Activated CD8-positive, alpha-beta memory T cell treated with anti-CD3 and anti-CD28 coated beads, Interleukin-2, amount 50 U/mL, for 48 hours (primary cell): ENCODE measurements at places on chromosomes 6 and 20.

- peak; percentile 84 for DNase-seq
These were observed 58.6 kb upstream of the SNX9 start for GRCh38 chr6:157764178-157765068.

- DNase-seq, result no peak
These were observed 24.6 kb downstream of the FOXA2 start for GRCh38 chr20:22559711-22560318.

DNA sequence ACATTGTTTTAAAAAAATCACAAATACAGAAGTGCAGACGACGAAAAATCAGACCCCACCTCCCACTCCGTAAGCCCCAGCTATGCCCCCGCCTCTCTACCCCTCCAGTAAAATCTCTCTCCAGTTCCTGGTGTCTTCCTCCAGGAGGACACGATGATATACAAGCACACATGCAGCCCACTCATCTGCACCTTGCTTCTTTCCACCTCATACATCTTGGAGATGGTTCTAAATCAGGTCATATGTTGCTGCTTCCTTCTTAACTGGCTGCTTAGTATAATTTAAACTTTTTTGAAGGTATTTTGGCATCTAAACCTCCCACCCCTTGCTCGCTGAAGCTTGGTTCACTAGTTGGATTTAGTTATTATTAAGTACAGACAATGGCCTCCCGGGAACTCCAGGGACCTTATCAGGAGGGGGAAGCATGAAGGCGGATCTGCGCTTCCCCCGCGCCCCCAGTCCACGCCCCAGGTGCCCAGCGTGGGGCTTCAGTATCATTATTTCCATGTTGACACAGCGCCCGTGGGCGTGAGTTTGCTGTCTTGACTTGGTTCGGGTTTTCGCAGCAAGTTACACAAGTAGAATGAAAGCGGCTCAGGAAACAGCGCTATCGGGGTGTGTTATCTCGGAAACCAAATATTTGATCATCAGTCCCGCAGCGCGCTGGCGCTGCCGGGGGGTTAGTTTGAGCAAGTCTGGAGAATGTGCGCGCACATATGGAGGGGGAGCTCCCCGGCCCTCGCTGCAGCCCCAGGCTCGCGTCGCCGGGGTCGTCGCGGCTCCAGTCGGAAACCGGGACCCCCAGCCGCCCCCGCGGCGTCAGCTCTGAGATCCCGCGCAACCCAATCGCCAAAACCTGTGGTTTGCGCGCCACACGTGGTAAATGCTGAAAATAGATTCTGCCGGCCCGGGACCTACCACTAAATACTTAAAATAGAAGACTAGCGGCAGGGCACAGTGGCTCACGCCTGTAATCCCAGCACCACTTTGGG lies 2.3 kb downstream of the BMP7 start:
- DNase-seq, result no peak

GRCh38 chr6:130065609-130066156 lies 47.3 kb downstream of the L3MBTL3 start:
- DNase-seq, result no peak

- no peak for DNase-seq
These were observed 10.7 kb downstream of the CASS4 start for GRCh38 chr20:56422824-56423189.

GRCh38 chr6:40425192-40425919 lies 161.8 kb downstream of the LRFN2 start:
- no peak for DNase-seq

GRCh38 chr6:2132416-2132815 lies 113.0 kb downstream of the GMDS start:
- no peak for DNase-seq

- no peak for DNase-seq
These were observed 667.3 kb upstream of the CITED2 start for GRCh38 chr6:140041571-140042332.

DNA sequence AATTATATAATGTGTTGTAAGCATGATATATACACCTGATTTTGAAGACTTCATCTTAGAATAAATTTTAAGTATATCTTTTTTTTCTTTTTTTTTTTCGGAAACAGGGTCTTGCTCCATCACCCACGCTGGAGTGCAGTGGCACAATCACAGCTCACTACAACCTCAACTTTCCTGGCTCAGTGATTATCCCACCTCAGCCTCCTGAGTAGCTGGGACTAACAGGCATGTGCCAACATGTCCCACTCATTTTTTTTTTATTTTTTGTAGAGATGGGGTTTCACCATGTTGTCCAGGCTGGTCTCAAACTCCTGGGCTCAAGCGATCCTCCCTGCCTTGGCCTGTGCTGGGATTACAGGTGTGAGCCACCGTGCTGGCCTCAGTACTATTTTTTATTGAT lies 17.1 kb downstream of the VPS52 start:
- DNase-seq, result no peak

- DNase-seq, result no peak
These were observed 182.0 kb upstream of the HEY2 start for GRCh38 chr6:125567407-125567806.

- no peak for DNase-seq
These were observed 57.8 kb downstream of the AGPAT4 start for GRCh38 chr6:161215876-161216615.

GRCh38 chr20:21432911-21433310 lies 35.6 kb upstream of the NKX2-4 start:
- no peak for DNase-seq

DNA sequence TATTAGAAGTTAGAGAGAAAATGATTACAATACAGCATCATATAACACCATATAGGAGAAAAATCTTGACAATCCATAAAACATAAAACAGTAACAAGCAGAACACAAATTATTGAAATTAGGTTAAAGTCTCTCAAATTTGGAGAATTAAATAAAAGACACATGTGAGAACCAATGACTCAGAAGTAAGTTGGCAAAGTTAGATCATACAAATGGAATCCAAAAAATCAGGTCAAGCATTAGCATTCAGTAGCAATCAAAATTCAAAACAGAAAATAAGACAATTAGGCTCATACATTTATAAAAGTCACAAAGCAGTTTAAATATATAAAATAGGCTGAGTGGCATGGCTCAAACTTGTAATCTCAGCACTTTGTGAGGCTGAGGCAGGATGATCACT lies 775.6 kb downstream of the PHF3 start:
- no peak for DNase-seq

DNA sequence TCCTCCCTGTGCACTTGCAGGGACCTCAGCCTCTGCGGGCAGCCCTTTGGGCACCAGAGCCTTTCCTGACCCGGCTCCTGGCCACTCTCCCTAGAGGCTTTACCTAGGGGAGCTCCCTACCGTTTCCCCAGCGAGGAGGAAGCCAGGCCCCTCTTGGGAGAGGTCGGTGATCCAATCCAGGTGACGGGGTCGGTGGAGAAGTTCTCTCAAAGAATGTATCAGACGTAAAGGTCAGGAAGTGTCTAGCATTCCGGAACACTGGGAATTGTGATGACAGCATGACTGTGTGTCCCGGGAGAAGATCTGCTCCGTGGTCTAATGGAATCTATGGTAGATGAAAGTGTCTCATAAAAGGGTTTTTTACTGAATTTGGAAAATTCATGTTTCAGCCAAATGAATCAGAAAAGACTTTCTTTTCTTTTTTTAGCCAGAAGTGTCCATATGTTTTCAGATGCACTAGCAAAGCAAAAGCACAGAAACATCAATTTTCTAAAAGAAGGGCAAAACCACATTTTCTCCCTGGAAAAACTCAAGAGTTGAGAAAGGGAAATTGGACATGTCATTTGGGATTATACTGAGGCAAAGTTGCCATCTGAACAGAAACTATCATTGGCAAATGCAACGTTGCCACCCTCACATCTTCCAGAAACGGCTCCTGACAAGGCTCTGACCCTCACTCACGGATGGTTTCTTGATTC lies 289.4 kb downstream of the THBS2 start:
- DNase-seq, result no peak

- no peak for DNase-seq
These were observed 33.9 kb downstream of the SLC17A4 start for GRCh38 chr6:25788305-25788922.

- DNase-seq, result no peak
These were observed 59.9 kb downstream of the DTD1 start for GRCh38 chr20:18647777-18648176.

DNA sequence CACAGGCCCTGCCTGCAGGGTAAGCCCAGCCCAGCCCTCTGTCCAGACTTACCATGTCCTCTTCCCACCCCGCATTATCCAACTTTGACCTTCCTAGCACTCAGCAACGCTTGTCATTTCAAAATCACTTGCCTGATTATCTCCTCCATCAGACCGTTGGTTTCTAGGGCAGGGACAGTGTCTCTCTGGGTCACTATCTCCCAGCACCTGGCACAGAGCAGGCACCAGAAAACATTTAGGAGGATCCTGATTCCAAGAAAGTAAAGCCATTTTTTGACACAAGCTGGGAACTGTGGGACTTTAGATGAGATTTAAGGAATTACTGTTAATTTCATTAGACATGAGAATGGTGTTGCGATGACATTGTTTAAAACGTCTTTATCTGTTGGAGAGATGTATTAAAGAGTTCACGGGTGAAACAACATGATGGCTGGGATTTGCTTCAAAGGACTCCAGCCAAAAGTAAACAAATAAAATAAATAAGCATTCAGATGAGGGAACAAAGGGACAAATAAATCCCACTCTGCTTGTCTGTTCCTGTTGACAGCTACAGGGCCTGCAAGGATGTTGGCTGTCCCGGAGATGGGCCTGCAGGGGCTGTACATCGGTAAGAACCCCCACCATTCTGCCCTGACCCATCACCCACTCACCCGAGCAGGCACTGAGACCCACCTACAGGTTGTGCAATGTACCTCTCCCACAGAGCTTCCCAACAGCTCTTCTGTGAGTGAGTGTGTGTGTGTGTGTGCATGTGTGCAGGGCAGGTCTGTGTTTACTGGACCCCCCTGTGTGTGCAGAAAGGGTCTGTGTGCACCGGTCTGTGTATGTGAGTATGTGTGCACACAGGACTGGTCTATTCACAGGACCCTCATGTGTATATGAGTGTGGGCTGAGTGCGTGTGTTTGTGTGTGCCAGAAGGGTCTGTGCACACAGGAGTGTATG lies 5.9 kb downstream of the HSPA12B start:
- DNase-seq, result no peak

DNA sequence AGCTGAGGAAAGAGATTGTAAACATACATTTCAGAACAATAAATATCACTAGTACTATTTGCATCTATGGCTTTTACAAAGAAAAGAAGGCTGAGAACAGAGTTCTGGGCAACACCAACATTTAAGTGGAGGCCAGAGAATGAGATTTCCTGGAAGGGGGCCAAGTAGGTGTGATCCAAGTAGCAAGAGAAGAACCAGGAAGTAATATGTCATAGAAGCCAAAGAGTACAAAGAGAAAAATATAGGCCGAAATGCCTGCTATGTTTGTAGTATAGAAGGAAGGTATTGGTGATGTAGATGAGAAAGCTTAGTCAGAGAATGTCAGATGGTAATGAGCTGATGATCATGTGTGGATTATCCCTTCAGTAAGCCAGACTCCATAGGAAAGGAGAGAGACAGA lies 94.5 kb downstream of the PERP start:
- no peak for DNase-seq

- peak; percentile 44 for DNase-seq
These were observed 59.8 kb upstream of the FNDC1 start for GRCh38 chr6:159109391-159109790.

DNA sequence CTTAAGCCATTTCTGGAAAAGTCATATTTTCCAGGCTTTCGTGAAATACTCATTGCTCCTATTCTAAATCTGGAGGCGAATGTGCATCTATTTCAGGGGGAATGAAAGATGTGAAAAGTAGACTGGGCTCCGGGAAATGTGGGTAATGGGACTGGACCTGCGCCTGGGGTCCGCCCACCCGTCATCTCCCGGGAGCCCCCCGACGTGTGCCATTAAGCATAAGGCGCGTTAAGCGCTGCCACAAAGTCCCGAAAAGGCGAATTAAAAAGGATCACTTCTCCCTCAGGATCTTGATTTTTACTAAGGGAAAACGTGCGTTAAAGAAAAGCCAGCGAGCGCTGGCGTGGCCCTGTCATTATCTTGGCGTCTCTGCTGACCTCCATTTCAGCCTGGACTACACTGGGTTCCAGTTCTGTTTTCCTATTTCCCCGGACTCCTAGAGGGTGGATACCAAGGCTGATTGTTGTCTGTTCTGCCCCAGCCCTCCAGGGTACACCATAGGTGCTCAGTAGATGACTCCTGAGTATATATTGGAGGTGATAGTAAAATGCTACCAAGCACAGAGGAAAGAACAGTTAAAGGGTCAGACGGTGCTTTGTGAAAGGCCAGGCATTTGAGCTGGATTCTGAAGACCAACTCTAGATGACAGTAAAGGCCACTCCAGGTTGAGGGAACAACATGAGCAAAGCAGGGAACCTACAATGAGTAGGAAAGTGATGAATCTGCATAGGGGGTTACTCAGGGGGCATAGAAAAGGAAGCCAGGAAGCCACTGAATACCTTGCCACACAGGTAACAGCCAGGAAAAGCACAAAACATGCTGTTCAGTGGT lies 89.2 kb upstream of the ARID1B start:
- no peak for DNase-seq

DNA sequence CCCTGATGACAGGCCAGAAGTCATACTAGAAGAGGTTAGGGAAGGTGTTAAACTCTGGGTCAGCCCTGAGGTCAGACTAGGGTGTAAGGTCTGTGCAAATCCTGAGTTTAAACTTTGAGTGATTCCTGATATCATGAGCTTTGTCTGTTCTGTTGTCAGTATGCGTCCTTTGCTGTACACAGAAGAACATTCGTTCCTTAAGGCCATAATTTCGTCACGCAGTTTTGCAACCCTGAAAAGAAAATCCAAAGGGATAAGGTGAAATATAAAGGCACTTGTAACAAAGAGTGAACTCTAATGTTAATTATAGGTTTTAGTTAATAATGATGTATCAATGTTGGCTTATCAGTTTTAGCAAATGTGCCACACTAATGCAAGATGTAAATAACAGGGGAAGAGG lies 2.3 kb downstream of the DST start:
- DNase-seq, result no peak

DNA sequence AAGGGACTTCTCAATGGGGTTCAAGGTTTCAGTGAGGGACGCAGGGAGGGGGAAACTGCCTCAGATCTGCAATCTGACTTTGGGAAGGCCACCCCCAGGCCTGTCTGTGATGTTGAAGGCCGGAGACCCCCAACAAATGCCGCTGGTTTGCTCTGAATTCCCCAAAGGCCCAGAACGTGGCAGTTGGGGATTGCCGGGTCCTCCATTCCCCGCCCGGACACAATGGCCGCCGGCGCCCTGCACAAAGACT lies 326 bp upstream of the BCL2L1 start:
- DNase-seq, result no peak

DNA sequence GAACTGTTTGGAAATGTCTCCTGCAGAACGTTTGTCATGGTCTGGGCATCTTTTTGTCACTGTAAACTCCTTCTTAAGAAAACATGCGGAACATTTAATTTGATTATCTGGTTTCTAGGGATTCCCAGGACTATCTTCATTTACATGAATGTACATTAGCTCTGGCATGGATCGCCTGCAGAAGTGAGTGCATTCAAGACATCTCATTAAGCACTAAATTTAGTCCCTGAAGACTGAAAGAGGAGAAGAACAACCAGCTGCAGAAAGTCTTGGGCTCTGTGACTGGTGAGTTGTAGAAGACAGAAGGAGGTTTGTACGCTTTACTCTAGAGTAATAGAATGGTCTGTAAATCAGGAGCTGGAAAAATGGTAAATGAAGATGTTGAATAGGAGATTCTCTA lies 540.7 kb downstream of the BCKDHB start:
- no peak for DNase-seq
